ENCODE measurements at places on chromosomes 11 and 22.
A peak's percentile ranks its signal among the peaks of the same experiment; 100 is the strongest.

DNA sequence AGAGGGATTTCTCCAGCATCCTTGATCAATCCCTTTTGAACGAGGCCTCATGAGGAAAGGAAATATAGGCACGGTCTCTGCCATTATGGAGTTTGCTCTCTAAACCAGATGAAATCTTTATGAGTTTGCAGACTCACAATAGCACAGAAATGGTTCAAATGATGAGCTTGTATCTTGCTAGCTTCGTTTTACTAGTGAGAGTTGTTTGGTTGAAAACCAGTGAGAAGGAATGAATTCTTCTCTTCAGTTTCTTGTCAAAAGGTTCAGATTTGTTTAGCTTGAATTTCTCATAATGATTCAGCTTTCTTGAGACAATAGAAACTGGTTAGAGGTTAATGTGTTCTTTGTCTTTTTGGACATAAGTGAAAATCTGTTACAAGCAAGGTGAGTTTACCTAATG, 92.7 kb downstream of the ZBTB16 start:
- DNase-seq: no peak

GRCh38 chr11:34311126-34311525, 46.7 kb downstream of the ABTB2 start:
- DNase-seq: no peak

GRCh38 chr22:39478441-39478850, 21.6 kb downstream of the MGAT3 start:
- no peak for DNase-seq

DNA sequence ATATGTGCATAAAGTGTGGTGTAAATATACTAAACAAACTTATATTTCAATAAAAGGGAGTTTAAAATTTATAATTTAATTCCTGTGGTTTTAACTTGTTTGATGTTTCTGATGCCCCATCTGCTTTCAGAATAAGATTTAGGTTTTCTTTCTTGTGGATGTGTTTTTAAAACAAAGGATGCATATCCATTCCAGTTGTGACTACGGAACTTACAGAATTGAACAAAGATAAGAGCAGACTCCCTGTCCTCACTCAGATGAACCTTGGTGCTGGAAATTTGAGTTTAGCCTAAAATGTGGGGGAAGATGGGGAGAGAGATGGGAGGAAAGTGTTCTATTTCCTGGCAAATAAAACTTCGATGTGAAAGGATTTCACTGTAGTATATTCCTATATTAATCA, 2.5 kb downstream of the FJX1 start:
- DNase-seq: no peak

DNA sequence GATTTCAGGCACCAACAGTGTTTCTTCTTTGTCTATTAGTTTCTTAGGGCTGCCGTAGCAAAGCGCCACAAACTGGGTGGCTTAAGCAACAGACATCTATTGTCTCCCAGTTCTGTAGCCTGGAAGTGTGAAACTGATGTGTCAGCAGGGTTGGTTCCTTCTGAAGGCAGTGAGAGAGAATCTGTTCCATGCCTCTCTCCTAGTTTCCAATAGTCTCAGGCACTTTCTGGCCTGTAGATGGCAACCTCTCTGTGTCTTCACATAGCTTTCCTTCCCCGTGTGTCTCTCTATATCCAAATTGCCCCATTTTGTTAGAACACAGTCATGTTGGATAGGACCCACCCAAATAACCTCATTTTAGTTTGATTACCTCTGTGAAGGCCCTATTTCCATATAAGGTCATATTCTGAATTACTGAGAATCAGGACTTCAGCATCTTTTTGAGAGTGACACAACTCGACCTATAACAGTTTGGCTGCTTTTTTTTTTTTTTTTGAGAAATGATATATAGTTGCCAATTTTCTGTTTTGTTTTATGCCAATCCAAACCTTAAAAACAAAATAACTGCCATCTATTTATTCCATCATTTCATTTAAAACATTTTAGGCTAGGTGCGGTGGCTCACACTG, 108.2 kb downstream of the SLC36A4 start:
- peak; percentile 36 for DNase-seq

- no peak for DNase-seq
Measured at GRCh38 chr22:48372390-48372789, 1455.3 kb downstream of the BRD1 start.

DNA sequence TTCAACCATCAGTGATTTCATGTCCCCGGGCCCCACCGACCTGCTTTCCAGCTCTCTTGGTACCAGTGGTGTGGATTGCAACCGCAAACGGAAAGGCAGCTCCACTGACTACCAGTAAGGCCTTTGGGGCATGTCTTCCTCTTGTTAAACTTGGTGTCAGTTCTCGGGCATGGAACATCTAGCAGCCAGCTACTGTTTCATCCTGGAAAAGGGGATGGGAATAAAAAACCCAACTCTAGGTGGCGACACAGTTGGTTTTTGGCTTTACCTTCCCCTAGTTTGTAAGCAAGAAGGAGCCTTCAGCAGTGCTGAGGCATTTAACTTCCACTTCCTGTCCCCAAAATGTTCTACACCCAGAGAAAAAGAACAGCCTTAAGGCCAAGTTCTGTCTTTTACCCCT, 76.7 kb downstream of the BMAL1 start:
- DNase-seq: no peak

- DNase-seq: no peak
Measured at GRCh38 chr11:44972746-44973435, 22.2 kb upstream of the TP53I11 start.

Data from non-pigmented ciliary epithelial cell (primary cell).